ENCODE measurements at places on chromosomes 5 and 9. TPM values are rescaled to one million over a fixed set of nuclear protein-coding genes. Genes with fewer than 3 reads are reported as not detected.

FGFR4 gene
- total RNA-seq: 23.4 TPM

SOWAHA gene
- total RNA-seq: 0.14 TPM

PHF24 gene
- total RNA-seq: 0.26 TPM

DDX4 gene
- 0.02 TPM for total RNA-seq

SLC22A4 gene
- total RNA-seq: 3.9 TPM

EFNA5 gene
- total RNA-seq: 20.8 TPM

LVRN gene
- total RNA-seq: not detected

GRM6 gene
- not detected for total RNA-seq

PTGS1 gene
- total RNA-seq: 0.82 TPM

C5orf58 gene
- not detected for total RNA-seq

RMRP gene
- total RNA-seq: 22.0 TPM

PCDHGC4 gene
- total RNA-seq: not detected

C5orf34 gene
- total RNA-seq: 5.0 TPM

ZNF454 gene
- total RNA-seq: not detected

MPDZ gene
- total RNA-seq: 12.9 TPM

PTCD2 gene
- 10.9 TPM for total RNA-seq

HSD17B3 gene
- total RNA-seq: not detected

CDKN2A gene
- total RNA-seq: not detected

All from A549 treated with CpdA at 1 μM for 4 hours (cell line).